ENCODE measurements at places on chromosomes 6 and 20.

DNA sequence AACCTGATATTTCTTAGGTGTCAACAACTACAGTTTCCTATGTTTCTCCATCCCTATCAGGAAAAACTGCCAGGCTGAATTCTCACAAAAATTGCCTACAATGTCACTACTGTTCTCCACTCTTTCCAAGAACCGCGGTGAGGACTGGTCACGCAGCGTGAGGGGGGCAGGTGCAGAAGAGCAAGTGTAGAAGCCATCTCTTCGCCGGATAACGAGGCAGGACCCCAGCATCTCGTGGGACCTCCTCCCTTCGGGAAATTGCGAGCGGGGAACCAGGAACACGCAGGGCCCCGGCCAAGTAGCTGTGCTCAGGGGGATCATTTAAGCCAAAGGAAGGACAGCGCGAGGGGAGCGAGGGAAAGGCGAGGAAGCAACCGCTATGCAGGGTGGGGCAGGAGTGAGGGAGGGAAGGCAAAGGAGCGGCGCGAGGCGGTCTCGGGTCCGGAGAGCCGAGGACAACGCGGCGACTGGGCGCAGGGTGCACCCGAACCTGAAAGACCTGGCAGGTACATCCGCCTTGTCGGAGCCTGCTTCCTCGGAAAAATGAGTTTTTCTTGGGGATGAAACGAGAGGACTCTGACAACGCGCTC lies 559 bp downstream of the APMAP start:
- peak; percentile 46 for DNase-seq

DNA sequence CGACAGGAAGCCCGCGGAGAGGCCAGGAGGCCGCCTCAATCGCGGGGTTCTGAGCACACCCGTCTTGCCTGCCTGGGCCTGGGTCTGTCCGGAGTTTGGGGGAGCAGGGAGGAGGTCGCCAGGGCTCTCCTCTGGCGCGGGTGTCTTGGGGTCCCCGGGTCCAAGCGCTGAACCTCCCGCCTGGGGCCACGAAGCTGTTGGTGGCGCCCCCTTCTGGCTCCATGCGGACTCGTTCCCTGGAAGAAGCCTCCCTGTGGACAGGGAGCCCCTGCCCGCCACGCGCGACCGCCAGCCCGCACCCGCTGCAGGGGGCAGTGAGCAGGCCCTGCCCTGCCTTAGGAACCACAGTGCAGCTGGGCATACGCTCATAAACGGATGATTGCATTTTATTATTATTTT lies 44.7 kb downstream of the MCUR1 start:
- no peak for DNase-seq

GRCh38 chr6:136123468-136123867 lies 126.6 kb downstream of the MTFR2 start:
- no peak for DNase-seq

- DNase-seq: no peak
Measured at GRCh38 chr20:33388268-33388667, 13.1 kb downstream of the CDK5RAP1 start.
